ENCODE measurements at places on chromosomes 4 and X.

DNA sequence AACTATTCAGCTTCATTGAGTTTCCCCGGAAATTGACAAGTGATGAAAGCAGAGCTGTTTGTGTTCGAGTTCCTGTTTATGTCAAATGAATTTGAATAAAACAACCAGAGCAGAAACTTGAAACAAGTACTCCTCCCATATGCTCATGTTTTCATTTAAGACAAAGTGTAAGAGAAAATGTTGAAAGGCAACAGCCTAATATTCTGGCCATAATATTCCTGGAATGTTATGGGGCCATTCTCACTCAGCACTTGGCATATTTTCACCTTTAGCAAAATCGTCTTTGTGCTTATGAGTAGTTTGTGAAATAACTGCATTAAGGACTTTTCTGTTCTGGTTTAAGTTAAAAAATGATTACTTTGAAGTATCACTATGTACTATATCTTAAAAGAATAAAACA, 276.0 kb upstream of the FAT1 start:
- no peak for DNase-seq

- DNase-seq: no peak
Observed at GRCh38 chr4:127759893-127760292, 22.2 kb upstream of the HSPA4L start.

GRCh38 chr4:6172093-6172926, 28.0 kb downstream of the JAKMIP1 start:
- no peak for DNase-seq

GRCh38 chr4:67104145-67104544, 441.2 kb downstream of the CENPC start:
- DNase-seq: no peak

- no peak for DNase-seq
Observed at GRCh38 chrX:138763761-138764160, 52.2 kb upstream of the FGF13 start.

- DNase-seq: no peak
Observed at GRCh38 chr4:164772076-164772475, 18.1 kb downstream of the SMIM31 start.

- DNase-seq: no peak
Observed at GRCh38 chr4:61162116-61162515, 38.0 kb upstream of the ADGRL3 start.

GRCh38 chr4:89175611-89176010, 64.3 kb downstream of the TIGD2 start:
- no peak for DNase-seq

- DNase-seq: no peak
Observed at GRCh38 chrX:23662853-23663252, 4.4 kb upstream of the PRDX4 start.

DNA sequence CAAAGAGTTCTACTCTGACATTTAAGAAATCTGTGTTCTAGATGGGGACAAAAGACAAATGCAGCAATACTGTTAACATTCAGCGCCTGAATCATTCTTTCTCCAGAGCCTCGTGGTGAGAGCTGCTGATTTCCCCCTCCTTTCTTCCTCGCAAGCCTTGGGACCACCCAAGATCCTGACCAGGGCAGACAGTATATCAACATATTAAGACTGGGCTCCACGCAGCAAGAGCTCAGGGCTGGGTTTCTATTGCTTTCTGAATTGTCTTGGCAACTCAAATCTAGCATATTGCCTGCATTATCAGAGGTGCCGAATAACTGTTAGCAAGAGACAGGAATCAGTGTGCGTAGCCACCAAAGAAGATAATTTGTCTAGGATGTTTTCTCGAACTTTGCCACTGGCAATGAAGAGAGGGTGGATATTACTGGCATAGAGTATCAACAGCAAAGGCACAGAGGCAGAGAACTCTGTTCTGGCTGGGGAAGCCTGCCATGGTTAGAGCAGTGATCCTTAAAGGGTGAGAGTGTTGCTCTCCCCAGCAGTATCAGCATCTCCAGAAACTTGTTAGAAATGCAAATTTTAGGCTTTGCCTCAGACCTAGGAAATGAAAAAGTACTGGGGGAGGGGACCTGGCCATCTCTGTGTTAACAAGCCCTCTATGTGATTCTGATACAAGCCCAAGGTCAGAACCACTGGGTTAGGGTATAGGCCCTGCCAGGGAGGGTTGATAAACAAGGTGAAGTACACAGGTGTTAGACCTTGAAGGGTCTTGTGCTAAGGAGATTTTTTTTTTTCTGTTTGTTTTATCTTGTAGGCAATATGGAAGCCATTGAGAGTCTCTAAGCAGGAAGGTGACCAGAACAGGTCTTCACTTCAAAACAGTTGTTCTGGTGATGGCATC, 46.2 kb upstream of the MID1IP1 start:
- DNase-seq: no peak

GRCh38 chrX:15465896-15466651, 27.1 kb downstream of the PIR start:
- no peak for DNase-seq

- no peak for DNase-seq
Observed at GRCh38 chrX:49247916-49248811, 12.9 kb downstream of the CCDC22 start.

DNA sequence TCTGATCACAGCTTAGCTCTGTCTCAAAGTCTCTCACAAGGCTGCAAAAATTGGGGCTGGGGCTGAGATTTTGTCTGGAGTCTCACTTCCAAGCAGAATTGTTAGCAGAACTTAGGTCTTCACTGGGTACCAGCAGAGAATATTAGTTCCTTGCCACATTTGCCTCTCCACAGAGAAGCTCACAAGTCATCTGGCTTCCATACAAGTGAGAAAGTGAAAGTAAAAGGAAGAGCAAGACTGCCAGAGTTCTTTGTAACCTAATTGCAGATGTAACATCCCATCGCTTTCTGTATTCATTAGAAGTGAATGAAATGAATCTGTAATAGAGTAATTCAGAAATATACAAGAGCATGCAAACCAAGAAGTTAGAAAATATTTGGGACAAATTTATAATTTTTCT, 624.1 kb upstream of the GNPDA2 start:
- DNase-seq: no peak

DNA sequence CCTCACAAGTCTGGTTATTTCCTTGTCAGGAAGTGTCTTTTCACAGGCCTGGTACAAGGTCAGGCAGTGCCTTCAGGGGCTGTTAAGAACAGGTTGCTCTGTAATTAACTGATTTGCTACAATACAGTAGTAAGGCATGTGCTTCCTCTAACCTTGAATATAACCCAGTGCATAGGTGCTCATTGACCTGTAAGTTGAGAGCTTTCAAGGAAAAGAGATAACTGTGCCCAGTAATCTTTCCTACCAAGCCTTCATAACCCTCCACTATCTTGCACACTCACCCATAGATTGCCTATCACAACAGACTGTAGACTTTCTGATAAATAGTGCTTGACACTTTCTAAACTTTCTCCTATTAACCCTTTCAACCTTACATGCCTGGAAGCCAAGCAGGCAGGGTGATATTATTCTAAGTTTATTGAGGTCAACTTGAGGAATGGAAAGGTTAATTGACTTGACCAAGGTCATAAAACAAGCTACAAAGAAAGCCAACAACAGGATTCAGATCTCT, 148.1 kb downstream of the PPARGC1A start:
- DNase-seq: no peak

DNA sequence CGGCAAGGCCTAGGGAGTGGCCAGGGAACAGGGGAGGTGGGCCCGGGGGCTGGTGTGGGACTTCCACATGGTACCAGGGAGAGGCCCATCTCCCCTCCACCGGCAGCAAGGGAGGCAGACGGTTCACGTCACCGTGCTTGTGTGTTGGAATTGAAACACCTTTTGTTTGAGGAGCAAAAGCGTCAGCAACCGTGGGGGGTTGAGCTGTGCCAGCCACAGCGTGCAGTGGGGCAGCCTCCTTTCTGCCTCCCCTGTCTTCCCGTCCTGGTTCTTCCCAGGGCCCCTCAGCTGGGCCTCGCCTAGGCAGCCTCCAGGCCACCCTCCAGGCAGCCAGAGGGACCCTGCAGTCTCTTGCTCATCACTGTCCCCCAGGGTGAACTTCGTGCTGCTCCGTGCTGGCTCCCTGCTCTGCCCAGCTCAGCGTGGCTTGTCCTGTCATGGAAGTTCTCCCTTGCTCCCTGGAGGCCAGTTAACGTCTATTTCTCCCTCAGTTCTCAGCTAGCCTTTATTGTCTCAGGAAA, 32.1 kb upstream of the HGFAC start:
- DNase-seq: no peak

DNA sequence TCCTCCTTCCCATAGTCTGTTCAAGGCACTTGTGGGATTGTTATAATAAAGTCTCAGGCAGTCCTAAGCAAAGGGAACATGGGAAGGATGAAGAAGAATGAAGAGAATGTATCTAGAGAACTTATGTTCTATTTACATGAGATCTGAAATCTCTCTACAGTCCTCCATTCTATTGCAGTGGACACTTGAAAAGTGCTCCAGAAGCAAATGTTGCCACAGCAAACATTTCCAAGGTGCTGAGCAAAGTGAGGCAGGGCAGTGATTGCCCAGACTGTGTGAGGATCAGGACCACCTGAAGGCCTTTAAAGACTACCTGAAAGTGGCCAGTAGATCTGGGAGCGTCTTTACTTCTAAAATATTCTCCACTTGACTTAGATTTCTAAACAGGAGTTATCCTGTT, 203.5 kb downstream of the RBM46 start:
- no peak for DNase-seq

DNA sequence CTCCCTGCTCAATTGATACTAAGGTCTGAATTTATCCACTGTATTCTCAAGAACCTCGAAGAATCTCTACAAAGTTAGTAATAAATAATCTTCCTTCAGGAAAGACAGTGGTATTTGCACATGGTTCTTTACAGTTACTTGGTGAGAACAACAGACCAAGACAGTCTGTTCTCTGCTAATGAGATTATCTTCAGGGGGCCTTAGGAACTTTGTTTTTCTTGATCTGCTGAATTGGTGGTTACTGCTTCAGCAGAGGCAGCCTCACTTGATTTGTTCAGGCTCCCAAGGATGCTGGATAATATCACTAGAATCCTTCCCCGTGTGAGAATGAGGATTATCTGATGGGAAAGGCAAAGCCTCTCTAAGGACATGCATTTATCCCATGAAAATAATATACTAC, 64.8 kb downstream of the CBR4 start:
- no peak for DNase-seq

DNA sequence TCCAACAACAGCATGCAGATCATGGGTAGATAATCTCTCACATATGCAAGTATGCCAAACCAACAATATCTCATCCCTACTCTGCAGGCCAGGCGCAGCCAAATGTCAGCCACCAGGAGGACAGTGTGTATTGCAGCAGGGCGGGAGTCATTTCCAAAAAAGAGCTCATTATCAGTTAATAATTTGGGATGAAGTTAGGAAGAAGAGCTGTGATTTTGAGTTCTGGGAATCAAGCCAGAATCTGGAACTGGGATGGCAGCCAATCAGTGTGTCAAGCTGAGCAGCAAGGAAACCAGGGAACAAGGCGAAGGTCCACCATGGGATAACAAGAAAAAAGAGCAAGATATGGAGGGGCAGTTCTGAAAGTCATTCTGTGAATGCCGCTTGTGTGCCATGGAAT, 88.2 kb upstream of the CAMK2D start:
- DNase-seq: peak; percentile 59

GRCh38 chr4:101304916-101305315, 42.4 kb downstream of the PPP3CA start:
- DNase-seq: no peak

- DNase-seq: no peak
Observed at GRCh38 chr4:26930964-26931363, 70.3 kb downstream of the STIM2 start.

GRCh38 chr4:152264106-152264505, 271.8 kb downstream of the FBXW7 start:
- DNase-seq: no peak

DNA sequence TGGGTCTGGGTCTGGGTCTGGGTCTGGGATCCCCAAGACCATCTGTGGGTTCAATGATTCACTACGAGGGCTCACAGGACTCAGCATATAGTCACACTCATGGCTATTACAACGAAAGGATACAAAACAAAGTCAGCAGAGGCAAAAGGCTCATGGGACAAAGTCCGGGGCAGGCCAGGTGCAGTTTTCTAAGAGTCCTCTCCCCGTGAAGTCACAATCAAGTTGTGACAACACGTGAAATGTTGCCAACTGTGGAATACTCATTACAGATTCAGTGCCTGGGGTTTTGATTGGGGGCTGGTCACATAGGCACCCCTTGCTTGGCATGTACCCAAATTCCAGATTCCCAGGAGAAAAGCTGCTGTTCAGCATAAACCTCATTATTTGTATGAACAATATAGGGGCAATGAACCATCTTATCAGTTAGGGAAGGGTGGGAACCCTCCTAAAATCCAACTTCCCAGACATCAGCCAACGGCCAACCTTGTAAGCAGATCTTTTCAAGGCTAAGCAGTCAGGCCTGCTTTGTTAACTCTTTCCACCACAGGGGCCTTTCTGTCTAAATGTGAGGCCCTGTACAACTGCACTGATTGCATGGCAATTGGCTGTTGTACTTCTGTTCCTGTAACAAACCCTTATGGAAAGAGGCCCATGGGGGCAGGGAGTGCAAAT, 58.2 kb upstream of the DIPK2B start:
- no peak for DNase-seq

- no peak for DNase-seq
Observed at GRCh38 chrX:149003863-149004660, 501.0 kb downstream of the IDS start.

- no peak for DNase-seq
Observed at GRCh38 chrX:48976086-48976485, 4.4 kb upstream of the KCND1 start.

DNA sequence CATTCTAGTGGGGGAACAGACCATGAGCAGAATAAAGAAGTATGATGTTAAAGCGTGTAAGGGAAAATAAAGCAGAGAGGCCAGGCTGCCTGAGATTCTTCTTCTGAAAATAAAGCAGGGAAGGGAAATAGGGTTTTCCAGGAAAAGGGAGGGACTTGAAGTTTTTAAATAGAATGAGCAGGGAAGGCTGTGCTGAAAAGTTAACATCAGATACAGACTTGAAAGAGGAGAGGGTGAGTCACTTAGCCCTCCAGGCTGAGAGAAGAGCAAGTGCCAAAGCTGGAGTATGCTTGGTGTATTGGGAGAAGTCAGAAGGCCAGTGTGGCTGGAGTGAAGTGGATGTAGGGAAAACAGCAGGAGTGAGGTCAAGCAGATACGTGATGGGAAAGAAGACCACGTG, 10.0 kb upstream of the PLK4 start:
- DNase-seq: no peak

DNA sequence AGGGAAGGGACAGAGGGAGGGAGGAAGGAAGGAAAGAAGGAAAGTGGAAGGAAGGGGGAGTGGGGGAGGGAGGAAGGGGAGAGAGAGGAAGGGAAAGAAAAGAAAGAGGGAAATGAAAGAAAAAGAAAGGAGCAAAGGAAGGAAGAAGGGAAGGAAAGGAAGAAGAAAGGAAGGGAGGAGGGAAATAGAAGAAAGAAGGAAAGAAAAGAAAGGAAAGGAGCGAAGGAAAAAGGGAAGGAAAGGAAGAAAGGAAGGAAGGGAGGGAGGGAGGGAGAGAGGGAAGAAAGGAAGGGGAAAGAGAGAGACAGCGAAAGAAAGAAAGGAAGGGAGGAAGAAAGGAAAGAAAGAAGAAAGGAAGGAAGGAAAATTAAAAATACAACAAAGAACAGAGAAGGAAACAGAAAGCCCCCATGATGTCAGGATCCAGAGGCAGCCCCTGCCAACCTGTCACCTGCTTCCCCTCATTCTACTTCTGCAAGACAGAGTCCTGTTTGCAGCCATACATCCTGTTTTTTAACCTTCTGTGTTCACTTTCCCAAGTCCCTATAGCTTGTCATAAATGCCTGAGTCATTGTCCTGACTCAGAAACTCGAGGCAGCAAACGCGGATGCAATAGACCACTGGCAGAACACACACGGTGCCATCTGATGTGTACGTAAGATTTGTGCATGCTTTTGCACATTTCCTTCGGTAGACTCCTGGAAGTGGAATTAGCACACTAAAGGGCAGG, 77.0 kb upstream of the C4orf50 start:
- no peak for DNase-seq

- no peak for DNase-seq
Observed at GRCh38 chrX:6985537-6985936, 162.0 kb upstream of the STS start.
